ENCODE measurements at places on chromosomes 7 and 10.

- DNase-seq, result no peak
Measured at GRCh38 chr10:87559392-87559791, 54.7 kb downstream of the MINPP1 start.

- no peak for DNase-seq
Measured at GRCh38 chr10:56662765-56663447, 301.8 kb upstream of the ZWINT start.

- DNase-seq, result no peak
Measured at GRCh38 chr7:4010923-4011656, 671.0 kb upstream of the FOXK1 start.

- DNase-seq, result no peak
Measured at GRCh38 chr7:120684463-120684862, 173.5 kb downstream of the TSPAN12 start.

- DNase-seq, result peak; percentile 59
Measured at GRCh38 chr7:87934699-87935383, 790 bp downstream of the ADAM22 start.

DNA sequence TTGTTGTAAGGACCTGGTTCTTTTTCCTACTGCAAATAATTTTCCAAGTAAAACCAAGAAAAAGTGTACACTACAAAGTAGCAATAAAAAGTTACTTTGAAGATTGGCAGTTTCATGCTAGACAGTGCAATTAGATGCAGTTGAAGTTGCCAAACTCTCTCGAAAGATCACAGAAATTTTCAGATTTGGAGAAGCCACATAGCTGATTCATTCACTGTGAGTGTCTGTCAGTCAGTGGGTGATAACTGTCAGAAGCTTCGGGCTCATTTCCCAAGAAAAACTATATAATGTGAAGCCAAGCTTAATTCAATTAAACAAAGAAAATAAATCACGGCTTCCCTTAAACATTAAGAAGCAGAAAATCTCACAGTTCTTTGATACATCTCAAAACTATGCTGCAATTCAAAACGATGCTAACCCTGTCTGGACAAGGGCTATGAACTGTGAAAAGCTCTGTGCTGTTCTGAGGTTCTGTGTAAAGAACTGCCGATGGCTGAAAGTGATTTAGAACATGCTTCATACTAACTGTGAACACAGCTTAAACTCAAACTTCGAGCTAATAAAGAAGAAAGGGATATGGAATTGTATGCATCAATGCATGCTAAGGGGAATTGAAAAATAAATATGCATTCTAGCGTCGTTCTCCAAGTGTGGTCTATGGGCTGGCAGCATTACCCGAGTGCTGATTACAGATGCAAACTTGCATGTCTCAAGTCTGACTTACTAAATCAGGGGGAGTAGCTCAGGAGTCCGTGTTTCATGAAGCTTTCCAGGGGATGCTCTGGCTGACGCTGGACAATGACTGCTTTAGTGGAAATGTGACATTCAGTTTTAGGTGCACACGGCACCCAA lies 557.4 kb downstream of the CALN1 start:
- no peak for DNase-seq

- DNase-seq, result no peak
Measured at GRCh38 chr10:8962249-8962648, 907.8 kb downstream of the GATA3 start.

- no peak for DNase-seq
Measured at GRCh38 chr7:29115130-29115687, 31.1 kb downstream of the CPVL start.

DNA sequence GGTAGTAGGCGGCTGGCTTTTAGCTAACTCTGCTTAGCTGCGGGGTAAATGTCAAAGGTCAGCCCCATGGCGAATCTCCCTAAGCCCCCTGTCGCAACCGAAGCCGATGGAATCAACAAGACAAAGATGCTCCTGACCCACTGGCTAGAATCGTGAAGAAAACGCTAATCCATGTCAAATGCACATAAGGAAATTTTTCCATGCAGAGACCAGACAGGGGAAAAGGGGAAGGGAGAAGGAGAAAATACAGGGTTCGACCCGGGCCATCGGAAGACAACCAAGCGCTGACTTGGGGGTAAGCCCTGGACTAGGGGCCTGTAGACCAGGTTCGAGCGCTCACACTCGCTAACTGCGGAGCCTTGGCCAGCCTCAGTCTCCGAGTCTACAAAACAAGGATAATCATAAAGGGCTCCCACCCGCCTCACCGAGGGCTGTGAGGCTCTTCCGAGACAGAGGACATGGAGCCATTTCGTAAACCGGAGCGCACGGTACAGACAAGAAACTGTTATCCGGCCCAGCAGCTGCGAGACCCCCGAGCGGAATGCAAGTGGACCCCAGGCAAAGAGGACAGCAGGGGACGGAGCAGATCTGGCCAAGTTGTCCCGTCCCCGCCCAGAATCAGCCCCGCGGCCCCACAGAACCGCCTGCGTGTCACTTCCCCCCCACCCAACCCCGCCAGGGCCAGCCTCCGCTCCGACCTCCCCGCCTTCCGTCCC lies 507 bp downstream of the SAR1A start:
- DNase-seq, result no peak

- DNase-seq, result no peak
Measured at GRCh38 chr10:29618341-29619171, 16.2 kb downstream of the SVIL start.

DNA sequence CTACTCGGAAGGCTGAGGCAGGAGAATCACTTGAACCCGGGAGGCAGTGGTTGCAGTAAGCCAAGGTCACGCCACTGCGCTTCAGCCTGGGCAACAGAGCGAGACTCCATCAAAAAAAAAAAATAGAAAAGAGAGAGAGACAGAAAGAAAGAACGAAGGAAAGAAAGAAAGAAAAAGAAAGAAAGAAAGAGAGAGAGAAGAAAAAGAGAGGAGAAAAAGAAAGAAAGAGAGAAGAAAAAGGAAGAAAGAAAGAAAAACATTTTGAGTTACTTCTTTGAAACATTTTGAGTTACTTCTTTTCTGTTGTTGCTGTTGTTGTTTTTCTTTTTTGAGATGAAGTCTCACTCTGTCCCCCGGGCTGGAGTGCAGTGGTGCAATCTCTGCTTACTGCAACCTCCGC lies 2.4 kb upstream of the MKI67 start:
- DNase-seq, result no peak

DNA sequence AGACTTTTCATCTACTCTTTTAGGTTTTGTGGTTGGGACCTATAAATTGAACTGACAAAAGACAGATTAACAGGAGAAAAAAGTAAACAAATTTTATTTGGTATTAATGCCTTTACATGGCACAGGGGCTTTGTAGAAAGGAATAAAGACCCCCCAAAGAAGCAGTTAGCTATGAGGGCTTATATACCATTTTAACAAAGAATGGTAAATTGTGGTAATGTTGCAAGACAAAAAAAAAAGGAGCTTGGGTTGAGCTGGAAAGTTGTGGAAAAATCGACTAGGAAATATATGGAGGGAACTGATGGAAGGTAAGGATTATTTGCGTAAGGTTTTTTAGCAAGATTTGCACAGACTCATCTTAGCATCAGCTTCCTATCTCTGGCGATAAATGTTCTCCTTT lies 84.6 kb downstream of the JCAD start:
- no peak for DNase-seq
